ENCODE measurements at places on chromosomes 13 and 19. TPM values are rescaled to one million over a fixed set of nuclear protein-coding genes. Genes with fewer than 3 reads are reported as not detected.

The DACT3 gene
- total RNA-seq = 0.57 TPM

The SIGLEC9 gene
- not detected for total RNA-seq

The ARHGAP45 gene
- 13.1 TPM for total RNA-seq

The COL5A3 gene
- total RNA-seq = 0.67 TPM

The PLEKHG2 gene
- 31.7 TPM for total RNA-seq

The KLHL1 gene
- not detected for total RNA-seq

Data from vein endothelial cell (primary cell).